Stimulated activated CD4-positive, alpha-beta T cell treated with anti-CD3 and anti-CD28 coated beads, Interleukin-1b, Interleukin-23, amount 100 ng/mL, for 1 hour (primary cell): ENCODE measurements at places on chromosomes 12 and 14.

- DNase-seq = no peak
Observed at GRCh38 chr12:90069711-90070110, 361.1 kb upstream of the ATP2B1 start.

DNA sequence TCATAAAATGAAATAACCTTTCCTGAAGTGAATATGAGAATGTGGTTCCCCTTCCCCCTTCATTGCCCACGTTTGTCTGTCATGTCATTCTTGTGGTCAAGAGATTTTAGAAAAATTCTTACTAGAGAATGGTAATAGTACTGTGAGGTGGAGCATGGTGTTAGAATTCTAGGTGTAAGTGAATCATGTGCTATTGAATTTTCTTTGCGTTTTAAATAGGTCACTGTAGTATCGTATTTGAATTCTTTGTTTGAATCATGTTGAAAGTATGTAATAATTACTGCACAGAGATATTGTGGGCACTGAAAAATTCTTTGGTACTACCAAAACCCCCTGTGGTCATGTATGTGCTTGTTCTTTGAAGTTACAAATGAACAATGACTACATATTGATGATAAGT lies 49.9 kb downstream of the FUT8 start:
- DNase-seq = no peak

DNA sequence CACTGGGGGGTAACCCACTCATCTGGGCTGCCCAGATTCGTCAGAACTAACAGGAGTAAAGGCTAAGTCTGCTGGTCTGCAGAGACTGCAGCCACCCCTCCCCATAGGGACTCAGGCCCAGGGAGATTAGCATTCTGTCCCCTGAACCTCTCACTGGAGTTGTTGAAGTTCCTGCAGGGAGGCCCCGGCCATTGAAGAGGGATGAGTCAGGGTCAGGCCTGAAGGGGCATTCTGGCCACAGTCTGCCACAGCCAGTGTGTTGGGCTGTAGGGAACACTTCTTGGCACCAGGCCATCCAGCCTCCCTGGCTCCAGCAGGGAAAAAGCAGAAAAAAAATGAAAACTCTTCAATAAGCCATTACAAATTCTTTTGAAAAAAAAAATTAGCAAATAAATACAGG lies 35.3 kb downstream of the KLRK1 start:
- DNase-seq = no peak

DNA sequence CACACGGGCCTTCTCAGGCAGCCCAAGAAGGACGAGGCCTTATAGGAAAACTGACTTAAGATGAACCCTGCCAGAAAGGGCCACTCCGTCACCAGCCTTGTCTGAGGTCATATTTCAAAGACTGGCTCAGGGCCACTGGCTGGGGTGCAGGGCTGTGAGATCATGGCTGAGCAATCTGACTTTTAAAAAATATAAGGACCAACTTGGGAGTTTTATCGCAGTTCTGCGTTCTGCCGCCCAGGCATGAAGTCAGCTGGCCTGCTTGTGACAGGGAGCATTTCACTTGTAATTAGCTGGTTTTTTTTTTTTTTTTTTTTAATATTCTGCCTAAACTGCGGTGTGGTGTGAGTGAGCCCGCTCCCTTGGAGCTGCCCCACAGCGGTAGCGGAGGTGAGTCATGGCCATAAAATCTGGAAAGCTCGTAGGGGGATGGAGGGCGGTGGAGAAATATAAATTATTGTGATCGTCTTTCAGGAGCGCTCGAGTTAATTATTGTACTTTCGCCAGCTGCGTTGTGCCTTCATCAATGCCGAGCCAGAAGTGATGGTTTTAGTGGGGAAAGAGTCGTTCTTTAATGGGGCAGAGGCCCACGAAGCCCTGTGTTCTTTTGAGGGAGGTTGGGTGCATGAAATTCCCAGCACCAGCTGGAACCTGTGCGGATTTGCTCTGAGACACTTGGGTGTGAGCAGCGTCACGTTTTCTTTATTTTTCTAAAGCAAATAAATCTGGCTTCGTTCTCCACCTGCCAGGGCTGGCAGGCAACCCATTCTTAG lies 231.9 kb downstream of the C12orf75 start:
- no peak for DNase-seq

- DNase-seq = no peak
Observed at GRCh38 chr12:22173177-22173576, 127.2 kb downstream of the CMAS start.

GRCh38 chr12:2101771-2102170 lies 49.0 kb downstream of the CACNA1C start:
- no peak for DNase-seq
